Chondrocyte (in vitro differentiated cells): ENCODE measurements at places on chromosomes 11 and 22. TPM values are rescaled to one million over a fixed set of nuclear protein-coding genes. Genes with fewer than 3 reads are reported as not detected.

Gene OR51B4
- total RNA-seq: not detected in 3 replicates

Gene LBHD1
- total RNA-seq: 2.8 to 8.3 TPM (median 4.2 TPM) in 3 replicates

DNA sequence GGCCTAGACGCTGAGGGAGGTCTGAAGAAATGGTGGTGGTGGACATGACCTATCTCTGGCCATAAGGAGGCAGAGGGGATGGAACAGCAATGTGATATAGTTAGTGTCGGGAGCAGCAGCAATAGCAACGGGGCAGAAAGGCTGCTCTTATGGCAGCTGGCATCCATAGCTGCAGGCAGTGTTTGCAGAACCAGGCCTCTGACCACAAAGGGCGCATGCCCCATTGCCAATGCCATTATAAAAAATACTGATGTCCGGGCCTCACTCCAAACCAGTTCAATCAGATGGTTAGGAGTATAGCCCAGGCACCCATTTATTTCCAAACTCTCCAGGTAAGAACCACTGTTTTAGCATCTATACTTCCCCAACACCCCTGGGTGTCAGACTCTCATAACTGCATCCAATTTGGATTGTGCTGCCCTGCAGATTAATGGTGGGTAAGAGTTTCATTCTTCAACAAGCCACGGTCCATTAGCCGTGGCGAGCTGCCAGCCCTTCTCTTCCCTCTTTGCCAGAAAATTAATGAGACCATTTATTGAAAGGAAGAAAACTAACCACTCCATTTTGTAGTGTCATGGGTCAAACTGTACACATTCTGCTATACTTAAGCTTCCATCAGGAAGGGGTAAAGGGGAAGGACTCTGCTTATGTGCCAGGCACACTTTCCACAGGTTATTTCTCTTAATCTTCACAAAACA lies 72.8 kb upstream of the SPON1 start:
- no peak for DNase-seq

GRCh38 chr11:64598106-64598796 lies 7.2 kb downstream of the SLC22A12 start:
- DNase-seq: peak; percentile 91

DNA sequence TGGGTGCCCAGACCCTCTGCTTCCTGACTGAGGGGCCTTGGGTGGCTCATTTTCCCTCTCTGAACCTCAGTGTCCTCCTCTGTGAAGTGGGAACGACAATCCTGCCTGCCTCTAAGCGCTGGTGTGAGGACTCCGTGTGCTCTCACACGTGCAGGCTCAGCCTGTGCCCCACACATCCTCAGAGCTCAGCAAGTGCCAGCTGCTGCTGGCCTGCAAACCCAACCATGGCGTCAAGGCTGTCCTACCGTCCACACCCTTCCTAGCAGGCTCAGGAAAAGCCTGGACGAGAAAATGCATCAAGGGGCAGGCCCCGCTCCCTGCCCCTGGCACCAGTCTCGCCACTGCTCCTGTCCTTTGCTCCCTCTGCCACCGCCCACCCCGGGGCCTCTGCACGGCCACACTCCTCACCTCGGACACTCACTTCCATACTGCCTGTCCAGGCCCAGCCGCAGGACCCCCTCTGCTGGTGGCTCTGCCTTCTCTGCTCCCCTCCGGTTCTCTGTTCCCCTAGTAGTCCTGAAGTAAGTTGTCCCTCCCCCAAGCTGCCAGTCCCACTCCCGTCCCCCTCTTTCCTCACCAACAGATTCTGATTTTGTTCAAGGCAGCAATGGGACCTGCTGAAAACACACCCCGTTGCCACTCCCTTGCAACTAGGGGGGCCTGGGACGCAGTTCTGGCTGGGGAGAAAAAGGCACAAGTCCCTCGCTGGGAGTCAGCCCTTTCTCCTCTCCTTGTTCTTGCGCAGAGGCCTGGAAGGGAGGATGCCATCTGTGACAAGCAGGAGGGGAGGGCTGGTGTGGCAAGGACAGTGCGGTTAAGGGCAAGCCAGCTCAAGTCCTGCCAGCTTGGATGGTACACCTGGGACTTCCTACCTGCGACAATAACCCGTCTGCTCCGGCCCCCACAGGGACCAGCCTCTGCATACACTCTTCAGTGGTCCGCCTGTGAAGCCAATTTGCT lies 62.2 kb downstream of the ARFGAP3 start:
- DNase-seq: no peak

DNA sequence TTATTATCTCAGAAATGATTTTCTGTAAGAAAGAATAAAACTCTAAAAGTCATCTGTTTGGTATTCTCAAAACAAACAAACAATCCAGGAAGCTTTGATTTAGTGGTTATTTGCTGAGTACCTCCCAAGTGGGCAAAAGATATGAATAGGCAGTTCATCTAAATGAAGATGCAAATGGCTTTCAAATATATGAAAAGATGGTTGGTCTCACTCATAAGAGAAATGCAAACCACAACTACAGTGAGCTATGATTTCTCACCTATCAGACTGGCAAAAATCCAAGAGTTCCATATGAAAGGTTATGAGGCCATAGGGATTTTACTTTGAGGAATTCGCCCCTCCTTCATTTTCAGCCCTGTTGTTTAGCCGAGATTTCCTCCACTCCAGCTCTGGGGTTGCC lies 11.3 kb upstream of the P2RY2 start:
- no peak for DNase-seq

GRCh38 chr11:123659311-123659710 lies 4.9 kb upstream of the SCN3B start:
- no peak for DNase-seq

- DNase-seq: no peak
Observed at GRCh38 chr22:27393371-27393770, 408.2 kb downstream of the MN1 start.

DNA sequence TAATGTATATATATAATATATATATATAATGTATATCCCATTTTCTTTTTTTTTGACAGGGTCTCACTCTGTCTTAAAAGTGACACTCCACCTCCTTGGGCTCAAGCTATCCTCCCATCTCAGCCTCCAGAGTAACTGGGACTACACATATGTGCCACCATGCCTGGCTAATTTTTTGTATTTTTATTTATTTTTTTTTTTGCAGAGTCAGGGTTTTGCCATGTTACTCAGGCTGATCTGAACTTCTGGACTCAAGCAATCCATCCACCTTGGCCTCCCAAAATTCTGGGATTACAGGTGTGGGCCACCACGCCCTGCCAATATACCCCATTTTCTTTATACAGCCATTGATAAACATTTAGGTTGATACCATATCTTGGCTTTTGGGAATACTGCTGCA lies 33.9 kb upstream of the SLC22A24 start:
- DNase-seq: no peak

GRCh38 chr11:131656179-131656838 lies 285.9 kb downstream of the NTM start:
- DNase-seq: no peak
